CD4-positive, alpha-beta T cell (primary cell): ENCODE measurements at places on chromosomes 11 and 22.

DNA sequence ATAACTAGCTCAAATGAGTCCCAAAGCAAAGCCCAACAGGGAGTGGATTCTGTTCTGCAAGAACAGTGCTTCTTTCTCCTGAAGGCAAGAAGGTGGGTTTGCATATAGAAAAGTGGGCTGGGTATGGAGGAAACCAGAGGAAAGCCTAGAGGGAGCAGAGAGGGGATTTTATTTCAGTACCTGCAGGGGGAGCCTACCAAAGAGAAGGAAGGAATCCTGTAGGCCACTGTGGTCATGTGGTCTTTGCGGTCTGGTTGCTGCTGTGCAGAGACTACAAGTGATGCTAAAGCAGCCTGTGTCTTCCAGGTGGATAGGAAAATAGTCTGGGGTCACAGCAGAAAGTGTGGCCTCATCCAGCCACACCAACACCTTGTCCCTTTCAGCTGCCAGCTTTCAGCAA, 33.2 kb upstream of the ZBTB16 start:
- DNase-seq = no peak
- H3K27ac ChIP-seq = no peak overlapping the region
- H3K27me3 ChIP-seq = no peaks in the 10 kb centered on the region

DNA sequence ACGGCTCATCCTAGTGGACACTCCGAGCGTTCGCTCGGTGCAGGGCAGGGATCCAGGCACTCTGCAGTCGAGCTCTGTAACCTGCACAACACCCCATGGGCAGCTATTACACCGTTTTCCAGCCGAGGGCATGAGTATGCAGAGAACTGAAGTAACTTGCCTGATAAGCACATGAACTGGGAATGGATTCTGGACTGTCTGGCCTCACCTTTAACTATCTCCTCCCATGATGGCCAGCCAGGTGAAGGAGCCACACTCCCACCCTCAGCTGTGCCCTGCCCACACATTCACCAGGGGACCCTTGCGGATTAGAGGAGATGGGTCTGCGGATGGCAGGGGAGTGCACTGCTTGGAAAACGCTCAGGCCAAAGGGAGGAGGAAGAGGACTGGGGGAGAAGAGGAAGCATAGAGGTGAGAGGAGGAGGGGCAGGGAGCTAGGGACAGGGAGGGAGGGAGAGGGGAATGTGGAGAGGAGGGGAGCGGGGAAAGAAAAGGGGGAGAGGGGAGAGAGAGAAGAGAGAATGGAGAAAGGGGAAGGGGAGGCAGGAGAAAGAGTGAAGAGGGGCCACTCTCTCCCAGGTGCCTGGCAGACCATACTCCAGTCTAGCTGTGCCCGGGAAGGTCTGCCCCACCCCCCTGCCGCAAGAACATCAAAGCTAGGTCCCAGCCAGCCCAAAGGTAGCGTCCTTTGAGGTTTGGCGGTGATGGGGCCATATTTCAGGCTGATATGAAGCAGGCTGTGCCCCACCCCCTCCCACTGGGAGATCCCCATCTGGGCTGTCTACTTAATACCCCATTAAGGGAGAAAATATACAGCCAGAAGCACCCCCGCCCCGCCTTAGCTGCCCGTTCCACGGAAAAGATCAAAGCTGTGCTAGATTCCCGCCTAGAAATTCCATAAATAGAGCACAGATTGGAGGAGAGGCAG, 33.2 kb upstream of the TCF20 start:
- H3K4me1 ChIP-seq = peaks cover 80% of the 10 kb centered on the region
- no peaks in the 10 kb centered on the region for H3K27me3 ChIP-seq
- no peak for DNase-seq
- H3K27ac ChIP-seq = no peak overlapping the region
- no peaks in the 10 kb centered on the region for H3K36me3 ChIP-seq

GRCh38 chr11:117869604-117870003, 6.9 kb downstream of the FXYD6 start:
- peaks cover 13% of the 10 kb centered on the region for H3K27me3 ChIP-seq
- no peak for DNase-seq
- no peak overlapping the region for H3K4me3 ChIP-seq
- H3K36me3 ChIP-seq = no peaks in the 10 kb centered on the region
- no peak overlapping the region for H3K27ac ChIP-seq

GRCh38 chr11:70097783-70098563, 19.9 kb downstream of the ANO1 start:
- no peak overlapping the region for H3K27ac ChIP-seq
- H3K4me1 ChIP-seq = no peaks in the 10 kb centered on the region
- no peak for DNase-seq
- H3K36me3 ChIP-seq = no peaks in the 10 kb centered on the region
- H3K27me3 ChIP-seq = no peaks in the 10 kb centered on the region

DNA sequence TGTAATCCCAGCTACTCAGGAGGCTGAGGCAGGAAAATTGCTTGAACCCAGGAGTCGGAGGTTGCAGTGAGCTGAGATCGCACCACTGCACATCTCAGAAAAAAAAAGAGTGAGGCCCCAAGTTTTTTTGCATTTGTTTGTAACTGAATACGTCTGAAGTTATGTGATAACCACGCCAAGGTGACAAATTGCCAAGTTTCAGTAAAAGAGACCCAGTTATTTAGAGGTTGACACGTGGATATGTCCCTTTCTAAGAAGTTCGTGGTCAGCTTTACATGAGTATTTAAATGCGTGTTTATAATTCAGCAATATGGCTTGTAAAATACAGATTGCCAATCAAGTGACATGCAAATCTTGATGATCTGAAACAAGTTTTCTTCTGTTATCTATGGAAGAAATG, 8.0 kb downstream of the PPARA start:
- no peak for DNase-seq
- H3K36me3 ChIP-seq = peaks cover 12% of the 10 kb centered on the region
- H3K27me3 ChIP-seq = no peaks in the 10 kb centered on the region
- no peaks in the 10 kb centered on the region for H3K4me1 ChIP-seq

- no peak overlapping the region for H3K4me3 ChIP-seq
- H3K4me1 ChIP-seq = no peaks in the 10 kb centered on the region
- no peaks in the 10 kb centered on the region for H3K36me3 ChIP-seq
- no peaks in the 10 kb centered on the region for H3K27me3 ChIP-seq
Observed at GRCh38 chr11:9060700-9061111, 30.7 kb downstream of the SCUBE2 start.

DNA sequence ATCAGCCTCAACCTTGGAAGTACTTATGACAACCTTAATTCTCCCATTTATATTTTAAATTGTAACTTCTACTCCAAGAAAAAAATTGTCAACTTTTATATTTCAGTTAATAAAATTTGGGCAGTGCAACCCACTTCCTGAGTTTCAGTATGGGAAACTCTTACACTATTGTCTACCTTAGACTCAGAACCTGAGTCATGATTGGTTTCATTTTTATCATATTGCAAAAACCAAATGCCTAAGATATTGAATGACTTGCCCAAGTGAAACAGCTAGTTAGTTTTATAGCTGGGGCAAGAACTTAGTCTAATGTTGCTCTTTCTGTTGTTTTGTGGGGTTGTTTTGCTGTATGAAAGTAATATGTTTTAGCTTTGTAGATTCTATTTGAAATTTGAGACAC, 334.0 kb upstream of the ARHGAP42 start:
- H3K4me1 ChIP-seq = no peaks in the 10 kb centered on the region
- H3K36me3 ChIP-seq = no peaks in the 10 kb centered on the region
- no peak overlapping the region for H3K27ac ChIP-seq
- no peak for DNase-seq

DNA sequence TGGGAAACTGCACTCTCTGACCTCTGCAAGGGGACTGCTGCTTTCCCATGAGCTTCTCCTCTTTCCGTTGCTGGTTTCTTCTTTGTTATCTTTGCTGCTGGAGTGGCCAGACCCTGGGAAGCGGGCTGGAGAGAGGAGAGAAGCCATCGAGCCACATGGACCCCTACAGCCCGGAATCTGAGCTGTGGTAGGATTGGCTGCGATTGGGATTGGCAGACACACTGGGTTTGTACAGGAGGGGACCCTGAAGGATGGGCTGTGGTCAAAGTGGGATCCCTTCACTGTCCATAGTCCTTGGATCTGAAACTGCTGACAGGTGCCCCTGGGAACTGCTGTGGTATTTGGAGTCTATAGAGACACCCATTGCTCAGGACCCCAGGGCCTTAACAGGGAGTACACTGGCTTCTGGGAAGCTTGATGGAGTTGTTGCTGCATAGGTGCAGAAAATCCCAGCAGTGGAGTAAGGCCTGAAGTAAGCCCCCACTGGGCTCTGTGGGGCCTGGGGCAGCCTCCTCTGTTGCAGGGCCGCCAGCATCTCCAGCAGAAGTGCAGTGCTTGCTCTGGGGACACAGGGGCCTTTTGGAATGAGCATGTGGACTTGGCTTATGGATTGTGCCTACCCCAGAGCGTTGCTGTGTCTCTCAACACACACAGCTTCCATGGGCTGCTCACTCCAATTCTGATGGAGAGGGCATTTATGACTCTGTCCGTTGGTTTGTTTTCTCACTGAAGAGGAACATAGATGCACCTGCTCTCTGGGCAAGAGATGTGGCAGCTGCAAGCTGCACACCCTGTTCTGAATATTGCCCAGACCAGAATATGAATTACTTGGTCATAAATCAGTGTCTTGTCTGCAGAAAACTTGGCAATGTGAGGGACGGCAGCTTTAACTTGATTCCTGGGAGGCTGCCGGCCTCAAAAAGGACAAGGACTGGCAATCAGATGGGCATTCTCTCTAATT, 32.0 kb downstream of the BCR start:
- H3K4me3 ChIP-seq = no peak overlapping the region
- H3K4me1 ChIP-seq = peaks cover 41% of the 10 kb centered on the region
- H3K36me3 ChIP-seq = peaks cover 9% of the 10 kb centered on the region
- no peak for DNase-seq
- no peaks in the 10 kb centered on the region for H3K27me3 ChIP-seq

DNA sequence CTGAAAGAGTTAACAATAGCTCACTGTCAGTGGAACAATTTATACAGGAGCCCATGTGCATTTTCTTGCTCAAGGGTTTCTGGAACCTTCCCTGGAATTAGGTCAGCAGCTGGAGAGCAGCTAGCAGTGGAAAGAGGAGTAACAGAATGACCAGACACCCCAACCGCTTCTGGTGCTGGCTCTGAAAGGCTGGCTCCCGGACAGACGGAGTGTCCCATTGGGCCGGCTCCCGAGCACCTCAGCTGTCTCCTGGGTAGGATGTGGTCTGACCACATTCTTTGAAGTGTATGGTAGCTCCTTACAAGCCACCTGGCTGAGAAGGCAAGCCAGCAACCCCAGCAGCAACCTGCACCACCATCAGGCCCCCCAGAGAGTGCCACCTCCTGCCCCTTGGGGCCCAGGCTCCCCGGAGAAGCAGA, 44.7 kb downstream of the ABTB2 start:
- no peak overlapping the region for H3K4me3 ChIP-seq
- H3K4me1 ChIP-seq = peaks cover 11% of the 10 kb centered on the region
- no peak for DNase-seq
- no peak overlapping the region for H3K27ac ChIP-seq

DNA sequence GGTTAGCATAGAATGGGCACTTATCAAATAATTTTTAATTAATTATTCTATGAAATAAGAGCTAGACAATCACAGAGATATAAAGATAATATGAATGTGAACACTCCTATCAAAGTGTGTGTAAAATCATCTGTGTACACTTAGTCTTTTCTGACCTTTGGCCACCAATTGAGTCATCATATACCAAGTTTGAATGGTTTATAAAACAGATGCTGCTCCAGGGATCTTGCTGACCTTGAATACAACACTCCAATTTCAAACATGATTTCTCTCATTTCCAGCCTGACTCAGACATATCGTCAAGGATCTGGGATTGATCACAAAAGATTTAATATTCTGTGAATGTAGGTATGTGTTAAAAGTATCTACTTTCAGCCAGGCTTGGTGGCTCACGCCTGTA, 2.9 kb upstream of the OR51V1 start:
- no peaks in the 10 kb centered on the region for H3K4me1 ChIP-seq
- no peak for DNase-seq
- H3K4me3 ChIP-seq = no peak overlapping the region
- H3K27me3 ChIP-seq = no peaks in the 10 kb centered on the region

DNA sequence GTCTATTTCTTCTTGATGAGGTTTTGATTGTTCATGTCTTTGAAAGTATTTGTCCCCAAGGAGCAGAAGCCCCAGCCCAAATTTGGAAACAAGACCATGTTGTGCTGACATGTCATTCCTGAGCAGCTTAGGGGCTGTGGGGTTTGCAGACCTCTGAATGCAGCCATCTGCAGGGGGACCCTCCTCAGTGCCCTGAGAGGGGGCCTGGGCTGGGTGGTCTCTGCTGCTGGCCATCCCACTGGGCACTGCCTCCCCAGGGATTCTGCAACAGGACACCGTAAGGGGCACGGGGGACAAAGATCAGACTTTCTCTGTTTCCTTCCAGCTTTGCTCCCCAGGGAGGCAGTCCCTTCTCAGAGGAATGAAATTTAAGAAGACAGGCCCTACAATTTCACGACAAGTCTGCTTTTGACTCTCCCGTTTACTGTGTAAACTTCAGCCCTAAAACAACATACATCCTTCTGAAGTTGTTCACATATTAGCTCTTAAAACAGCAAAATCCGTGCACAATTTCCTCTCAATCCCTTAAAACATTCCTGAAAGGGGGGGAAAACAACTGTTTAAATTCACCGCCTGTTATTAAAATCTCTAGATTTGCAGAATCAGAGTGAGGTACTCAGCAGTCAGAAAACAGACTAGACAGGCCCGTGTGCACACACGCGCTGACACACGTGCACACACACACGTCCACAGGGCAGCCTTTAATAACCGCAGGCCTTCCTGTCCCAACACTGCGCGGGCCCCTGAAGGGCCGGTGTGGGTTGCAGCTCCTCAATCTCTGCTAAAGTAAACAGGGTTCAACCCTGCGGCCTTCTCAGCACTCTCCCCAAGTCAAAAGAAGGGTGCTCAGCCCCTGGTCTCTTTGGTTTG, 109.8 kb downstream of the KCNQ1 start:
- no peak overlapping the region for H3K27ac ChIP-seq
- H3K4me1 ChIP-seq = peaks cover 11% of the 10 kb centered on the region
- no peak for DNase-seq
- H3K36me3 ChIP-seq = no peaks in the 10 kb centered on the region
- H3K4me3 ChIP-seq = no peak overlapping the region
- no peaks in the 10 kb centered on the region for H3K27me3 ChIP-seq

GRCh38 chr22:31142285-31142684, 2.0 kb upstream of the PLA2G3 start:
- no peak overlapping the region for H3K4me3 ChIP-seq
- no peaks in the 10 kb centered on the region for H3K36me3 ChIP-seq
- no peak for DNase-seq
- H3K27ac ChIP-seq = no peak overlapping the region
- H3K4me1 ChIP-seq = no peaks in the 10 kb centered on the region

DNA sequence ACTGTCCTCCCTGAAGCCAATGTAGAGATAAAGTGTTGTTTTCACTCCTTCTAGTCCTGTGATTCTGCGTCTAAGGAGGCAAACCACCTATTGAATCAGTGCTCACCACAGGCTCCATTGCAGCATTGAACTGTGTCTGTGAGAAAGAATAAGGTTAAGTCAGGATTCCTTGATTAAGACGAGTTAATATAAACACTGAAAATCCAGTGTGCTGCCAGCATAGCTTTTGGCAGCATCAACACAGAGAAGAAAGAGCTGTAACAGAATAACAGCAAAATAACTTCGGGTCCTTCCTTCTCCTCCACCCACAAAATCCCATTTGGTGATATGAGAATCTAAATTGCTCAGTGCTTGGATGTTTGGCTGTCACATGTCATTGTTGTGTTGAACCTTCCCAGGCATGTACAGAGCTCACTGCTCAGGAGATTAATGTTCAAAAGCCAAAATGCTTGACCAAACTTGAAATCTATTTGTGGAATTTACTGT, 185.2 kb upstream of the DDI1 start:
- no peak overlapping the region for H3K4me3 ChIP-seq
- H3K27me3 ChIP-seq = no peaks in the 10 kb centered on the region
- no peak for DNase-seq
- H3K36me3 ChIP-seq = no peaks in the 10 kb centered on the region
